ENCODE measurements at places on chromosomes 3 and 15. TPM values are rescaled to one million over a fixed set of nuclear protein-coding genes. Genes with fewer than 3 reads are reported as not detected.

Gene SCN11A
- total RNA-seq, result 0.27 TPM

Gene BCHE
- 1.2 TPM for total RNA-seq

- DNase-seq, result no peak
These were observed 353.0 kb downstream of the ROBO1 start for GRCh38 chr3:79414806-79415205.

DNA sequence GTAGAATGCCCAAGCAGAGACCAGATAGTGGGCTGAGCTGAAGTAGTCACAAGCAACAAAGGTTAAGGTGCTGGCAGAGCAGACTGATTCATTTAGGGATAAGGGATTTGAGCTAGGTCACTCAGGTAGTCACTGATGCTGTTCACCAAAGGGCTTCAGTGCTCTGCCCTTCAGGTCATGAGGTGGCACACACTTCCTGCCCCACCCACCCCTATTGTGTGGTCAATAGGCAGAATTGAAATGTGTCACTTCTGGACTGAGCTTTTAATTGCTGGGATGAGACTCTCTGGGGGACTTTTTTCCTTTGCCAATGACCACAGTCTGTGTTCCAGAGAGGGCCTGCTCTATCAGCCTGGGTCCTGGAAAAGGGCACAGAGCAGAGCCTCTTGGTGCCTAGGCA, 2.9 kb upstream of the DIS3L start:
- DNase-seq, result no peak

Gene SLC22A13
- 0.51 TPM for total RNA-seq

Gene RNF111
- total RNA-seq, result 25.7 TPM

Gene EPHB3
- 33.6 TPM for total RNA-seq

DNA sequence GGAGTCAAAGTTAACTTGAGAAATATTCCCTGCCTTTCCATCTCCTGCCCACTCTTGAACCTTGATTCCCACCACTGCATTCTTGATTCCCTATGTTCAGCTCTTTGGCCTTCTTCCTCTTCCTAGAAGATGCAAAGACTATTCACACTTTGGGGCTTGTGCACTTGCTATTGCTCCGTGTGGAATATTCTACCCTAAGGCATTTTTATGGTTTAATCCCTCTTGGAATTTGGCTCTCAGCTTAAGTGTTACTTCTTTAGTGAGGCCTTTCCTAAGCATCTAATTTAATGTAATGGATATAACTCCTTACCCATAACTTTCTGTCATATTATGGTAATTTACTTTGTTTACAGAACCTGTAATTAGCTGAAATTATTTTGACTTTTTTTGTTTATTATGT, 318.9 kb upstream of the COL8A1 start:
- no peak for DNase-seq

Gene UROC1
- not detected for total RNA-seq

Gene FGD5
- 6.1 TPM for total RNA-seq

Measured in mucosa of descending colon (tissue), 3 donors.